Activated CD4-positive, alpha-beta T cell treated with anti-CD3 and anti-CD28 coated beads, Interleukin-2, amount 50 U/mL, for 16 hours (primary cell): ENCODE measurements at places on chromosomes 4 and X.

DNA sequence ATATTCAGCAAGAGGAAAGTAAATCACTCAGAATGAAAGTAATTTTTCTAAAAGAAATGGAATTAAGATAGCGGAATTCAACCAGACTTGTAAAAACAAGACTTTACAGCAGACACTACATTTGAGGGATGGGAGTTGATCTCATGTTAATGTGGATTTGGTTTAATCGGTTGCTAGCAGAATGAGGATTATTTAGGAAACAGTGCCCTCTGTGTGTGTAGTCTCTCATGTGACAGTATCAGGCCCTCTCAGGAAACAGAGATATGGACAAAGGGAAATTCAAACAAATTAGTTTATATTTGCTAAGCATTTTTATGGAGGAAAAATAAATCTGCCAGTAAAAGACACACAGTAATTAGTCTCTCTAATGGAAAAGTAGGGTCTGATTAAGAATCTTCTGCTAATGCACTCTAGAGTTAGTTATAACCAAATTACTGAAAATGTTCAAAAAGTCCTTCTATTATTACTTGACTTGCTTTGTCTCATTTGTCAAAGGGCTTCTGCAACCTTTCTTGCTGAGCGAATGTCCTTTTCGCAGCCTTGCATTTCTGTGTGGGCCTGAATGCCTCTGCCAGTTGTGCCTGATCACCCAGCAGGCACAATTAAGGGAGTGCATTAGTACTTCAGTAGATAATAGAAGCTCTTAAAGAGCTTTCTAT, 1282.3 kb upstream of the TENM3 start:
- DNase-seq, result no peak

- DNase-seq, result no peak
Measured at GRCh38 chrX:154531626-154532025, 15.0 kb downstream of the G6PD start.

GRCh38 chr4:123624959-123625358, 228.4 kb downstream of the SPRY1 start:
- DNase-seq, result peak; percentile 24

- no peak for DNase-seq
Measured at GRCh38 chr4:90071289-90072235, 55.6 kb upstream of the CCSER1 start.

GRCh38 chrX:153184787-153185186, 5.7 kb downstream of the MAGEA1 start:
- DNase-seq, result no peak

- DNase-seq, result no peak
Measured at GRCh38 chr4:140800666-140801065, 44.5 kb upstream of the TBC1D9 start.

- DNase-seq, result no peak
Measured at GRCh38 chrX:40853004-40853815, 117.9 kb upstream of the MED14 start.

DNA sequence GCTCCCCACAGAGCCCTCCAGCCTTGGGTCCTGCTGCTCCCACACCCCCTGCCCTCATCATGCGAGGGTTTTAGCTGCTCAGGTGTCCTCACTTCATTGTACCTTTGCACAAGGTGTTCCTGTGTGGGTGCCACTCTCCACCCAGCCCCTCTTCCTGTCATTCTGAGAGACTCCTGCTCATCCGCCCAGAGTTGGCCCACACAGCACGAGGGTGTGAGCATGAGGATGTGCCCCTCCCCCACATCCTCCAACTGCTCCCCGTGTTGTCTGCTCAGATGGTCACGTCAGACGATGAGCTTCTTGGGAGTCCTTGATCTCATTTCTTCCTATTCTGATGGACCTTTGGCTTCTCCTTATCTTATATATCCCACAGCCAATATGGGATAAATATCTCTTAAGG, 53.2 kb downstream of the HTT-AS start:
- peak; percentile 27 for DNase-seq

DNA sequence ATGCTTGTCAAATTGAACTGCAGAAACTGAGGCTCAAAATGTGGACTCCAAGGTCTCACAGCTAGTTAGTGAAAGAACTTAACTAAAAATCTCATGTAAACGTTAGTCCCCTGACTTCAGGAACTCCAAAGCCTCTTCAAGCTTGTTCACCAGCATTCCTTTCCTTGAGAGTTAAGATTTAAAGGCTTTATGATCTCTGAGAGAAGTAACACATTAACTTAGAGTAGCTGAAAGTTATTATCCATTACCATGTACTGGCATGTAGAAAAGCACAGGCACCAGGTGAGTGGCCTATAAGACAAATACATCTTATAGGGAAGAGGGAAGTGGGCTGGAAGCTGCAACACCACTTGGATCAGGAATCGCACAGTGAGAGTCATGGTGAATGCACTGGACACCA, 15.3 kb downstream of the PARM1 start:
- no peak for DNase-seq

- DNase-seq, result no peak
Measured at GRCh38 chrX:154458954-154459778, 1.1 kb downstream of the PLXNA3 start.

GRCh38 chr4:187302457-187303150, 578.9 kb upstream of the FAT1 start:
- no peak for DNase-seq

DNA sequence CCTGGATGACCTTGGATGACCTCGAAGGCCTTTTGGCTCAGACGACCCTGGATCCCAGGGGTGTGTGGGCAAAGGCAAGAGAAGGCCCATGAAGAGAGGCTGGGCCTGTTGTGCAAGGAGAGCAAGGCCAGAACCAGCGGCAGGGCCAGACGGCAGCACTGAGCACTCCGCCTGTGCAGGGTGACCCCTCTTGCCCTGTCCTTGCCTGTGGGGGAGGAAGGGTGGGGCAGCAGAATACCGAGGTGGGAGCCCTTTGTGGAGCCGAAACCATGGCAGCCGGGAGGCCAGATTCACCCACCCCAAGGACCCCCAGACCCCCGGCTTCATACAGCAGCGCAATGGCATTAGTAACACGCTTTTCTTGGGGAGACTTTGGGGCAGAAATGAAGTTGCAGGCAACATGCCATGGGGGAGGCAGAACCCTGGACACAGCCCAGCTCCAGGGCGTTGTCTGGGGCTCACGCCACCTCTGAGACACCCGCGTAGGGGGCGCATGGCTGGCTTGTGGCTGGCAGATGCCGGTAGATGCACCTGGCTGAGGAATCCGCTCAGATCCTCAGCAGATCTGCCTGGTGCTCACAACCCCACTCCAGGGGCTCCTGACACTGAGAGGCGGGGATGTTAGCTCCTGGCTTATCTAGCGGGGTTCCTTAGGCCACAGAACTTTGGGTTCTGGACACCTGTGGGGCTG, 114.5 kb downstream of the FAM53A start:
- no peak for DNase-seq
